ENCODE measurements at places on chromosomes 1 and 21. TPM values are rescaled to one million over a fixed set of nuclear protein-coding genes. Genes with fewer than 3 reads are reported as not detected.

DVL1 gene
- total RNA-seq = 26.4 TPM

LCE3E gene
- not detected for total RNA-seq

SPATA46 gene
- not detected for total RNA-seq

DNA sequence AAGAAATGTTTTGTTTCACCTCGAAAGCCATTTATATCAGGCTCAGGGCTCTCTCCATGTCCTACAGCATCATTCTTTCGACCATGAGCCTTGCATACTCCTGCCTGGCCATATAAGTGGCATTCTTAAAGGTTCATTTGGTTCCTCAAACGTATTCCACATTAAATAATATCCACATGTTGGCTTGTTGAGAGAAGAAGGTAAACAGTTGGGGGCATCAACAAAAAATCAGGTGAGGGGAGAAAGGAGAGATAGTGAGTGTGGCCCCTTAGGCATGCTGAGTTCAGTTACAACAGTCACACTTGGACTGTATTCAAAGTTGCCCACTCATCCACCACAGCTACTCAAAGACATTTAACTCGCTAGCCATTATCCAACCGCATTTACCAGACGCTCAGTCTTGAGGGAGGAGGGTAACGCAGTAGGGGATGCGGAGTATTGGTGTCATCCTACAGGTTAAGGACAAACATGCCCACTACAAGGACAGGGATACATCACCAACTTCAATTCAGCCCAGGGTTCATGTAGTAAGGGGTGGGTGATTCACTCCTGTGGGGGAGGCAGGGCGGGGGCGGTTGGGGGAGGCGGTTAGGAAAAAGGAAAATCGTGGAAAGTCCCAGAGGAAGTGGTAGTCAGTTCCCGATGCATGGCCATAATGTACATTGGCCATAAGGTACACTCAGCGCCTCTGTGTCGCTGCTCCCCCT lies 1.4 kb downstream of the ZNF697 start:
- DNase-seq = no peak

GRCh38 chr1:203754455-203754864 lies 10.5 kb upstream of the LAX1 start:
- no peak for DNase-seq

DNA sequence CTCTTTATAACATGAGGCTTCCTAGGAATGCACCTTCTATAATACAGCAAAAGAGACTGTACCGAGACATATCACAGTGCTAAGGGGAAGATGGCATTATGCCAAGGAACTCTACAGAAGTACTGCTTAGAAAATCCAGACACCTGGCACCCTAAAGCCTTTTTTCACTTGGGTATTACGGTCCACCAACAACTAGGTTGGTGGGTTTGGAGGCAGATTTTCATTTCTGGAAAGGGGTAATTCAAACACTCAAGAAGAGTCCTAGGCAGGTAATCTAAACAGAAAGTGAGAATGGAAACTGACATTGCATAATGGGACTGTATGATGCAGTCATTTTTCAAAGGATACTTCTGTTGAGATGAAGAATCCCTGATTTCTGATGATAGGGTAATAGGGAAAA lies 19.6 kb downstream of the SCMH1 start:
- no peak for DNase-seq

DNA sequence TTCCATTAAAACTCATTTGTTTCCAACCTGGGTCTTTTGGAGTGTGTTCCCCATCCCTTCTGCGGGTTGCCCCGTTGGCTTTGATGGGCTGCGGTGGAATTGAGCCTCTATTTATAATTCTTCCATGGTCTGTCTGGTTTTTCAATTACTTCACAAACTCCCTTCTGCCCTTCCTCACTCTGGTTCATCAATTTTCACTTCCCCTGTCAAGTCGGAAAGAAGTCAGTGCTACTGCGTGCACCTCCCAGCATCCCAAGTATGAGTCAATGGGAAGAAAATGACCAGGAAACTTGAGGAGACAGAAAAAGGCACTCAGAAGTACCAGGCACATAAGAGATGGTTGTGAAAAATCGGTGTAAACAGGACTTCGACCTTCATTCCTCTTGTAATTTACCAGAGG lies 126.2 kb downstream of the KAZN start:
- DNase-seq = no peak

DNA sequence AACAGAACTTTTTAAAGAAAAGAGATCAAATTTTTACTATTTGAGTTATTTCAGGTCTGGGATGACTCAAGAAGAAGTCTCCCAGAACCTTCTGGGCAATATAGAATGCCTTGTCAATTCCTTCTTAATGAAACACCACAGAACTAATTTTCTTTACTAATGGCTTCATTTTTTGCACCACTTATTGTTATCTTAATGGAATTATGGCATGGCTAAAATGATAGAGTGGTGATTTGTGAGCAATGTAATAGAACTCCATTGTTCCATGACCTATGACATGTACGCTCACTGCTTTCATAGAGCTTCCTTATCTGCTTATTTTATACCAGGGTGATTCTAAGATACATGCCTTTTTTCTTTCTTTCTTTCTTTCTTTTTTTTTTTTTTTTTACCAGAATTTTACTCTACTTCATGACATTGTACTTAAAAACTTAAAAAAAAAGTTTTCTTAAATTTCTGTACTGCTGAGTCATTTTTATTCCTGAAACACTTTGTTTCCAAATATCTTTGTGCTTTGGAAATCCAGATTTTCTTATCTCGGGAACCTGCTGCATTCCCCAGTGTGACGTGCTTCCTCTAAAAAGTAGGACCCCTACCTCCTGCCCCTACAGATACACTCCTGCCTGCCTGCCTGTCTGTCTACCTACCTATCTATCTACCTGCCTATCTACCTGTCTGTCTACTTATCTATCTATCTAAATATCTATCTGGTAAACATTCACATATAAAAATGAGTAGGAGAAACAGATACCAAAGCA lies 284.9 kb downstream of the PBX1 start:
- DNase-seq = no peak

Data from urinary bladder (tissue), 4 donors.